ENCODE measurements at places on chromosomes 1 and 21. TPM values are rescaled to one million over a fixed set of nuclear protein-coding genes. Genes with fewer than 3 reads are reported as not detected.

LRRC38 gene
- not detected for total RNA-seq

SAMD13 gene
- total RNA-seq, result not detected

PTGS2 gene
- total RNA-seq, result 44.9 TPM

DNA sequence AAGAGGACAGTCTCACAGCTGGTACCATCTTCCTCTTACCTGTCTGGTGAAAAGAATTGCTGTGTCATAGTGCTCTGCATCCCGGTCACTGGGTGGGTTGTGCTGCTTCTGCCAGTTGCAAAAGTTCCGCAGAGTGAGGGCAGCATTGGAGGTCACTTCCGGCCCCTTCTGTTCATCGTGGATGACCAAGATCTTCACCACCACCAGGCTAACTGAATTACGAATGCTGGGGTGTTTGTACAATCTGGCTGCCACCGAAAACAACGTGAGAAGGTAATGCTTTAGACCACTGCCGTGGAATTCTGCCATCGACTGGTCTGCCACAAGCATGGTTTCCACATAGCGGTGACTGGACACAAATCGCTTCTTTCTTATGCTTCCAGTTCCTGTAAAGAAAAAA, 2.9 kb downstream of the ADAMTS1 start:
- no peak for DNase-seq

GRCh38 chr1:164629971-164630370, 71.0 kb downstream of the PBX1 start:
- no peak for DNase-seq

GRCh38 chr1:234681065-234681464, 71.1 kb upstream of the IRF2BP2 start:
- no peak for DNase-seq

GRCh38 chr1:26278724-26279455, 996 bp upstream of the SH3BGRL3 start:
- DNase-seq, result no peak
